ENCODE measurements at places on chromosomes 12 and 14.
A peak's percentile ranks its signal among the peaks of the same experiment; 100 is the strongest.

- no peak for DNase-seq
Measured at GRCh38 chr14:65423982-65424381, 11.5 kb downstream of the FUT8 start.

DNA sequence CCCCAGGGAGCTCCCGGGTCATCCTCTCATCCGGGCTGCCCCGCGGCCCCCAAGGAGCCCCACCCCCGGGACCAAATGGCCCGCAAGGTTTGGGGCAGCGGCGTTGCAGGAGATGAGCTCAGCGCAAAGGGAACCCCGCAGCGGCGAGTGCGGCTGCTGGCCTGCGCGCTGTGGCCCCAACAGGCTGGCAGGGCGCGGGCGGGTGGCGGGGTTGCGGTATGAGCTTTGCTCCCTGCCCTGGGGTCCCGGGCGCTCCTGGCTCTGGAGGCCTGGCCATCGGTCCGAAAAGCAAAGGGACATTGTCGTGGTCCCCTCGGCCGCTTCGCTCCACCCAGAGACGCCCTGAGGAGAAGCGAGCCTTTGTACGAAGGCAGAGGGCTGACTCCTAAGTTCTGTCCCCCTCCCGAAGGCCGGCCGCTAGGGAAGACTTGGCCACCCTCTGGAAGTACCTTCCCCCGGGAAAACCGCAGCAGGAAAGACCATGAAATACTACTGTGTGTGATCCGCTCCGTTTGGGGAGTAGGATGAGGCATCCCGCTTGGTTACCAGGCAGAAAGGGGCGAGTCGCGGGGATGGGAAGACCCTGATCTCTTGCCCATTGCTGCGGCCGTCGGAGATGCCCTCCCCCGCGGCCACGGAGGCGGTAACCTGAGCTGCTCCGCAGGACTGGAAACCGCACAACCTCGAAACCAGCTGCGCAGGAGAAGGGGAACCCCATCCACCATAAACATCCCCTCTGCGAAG, 620 bp upstream of the NID2 start:
- peak; percentile 59 for DNase-seq

DNA sequence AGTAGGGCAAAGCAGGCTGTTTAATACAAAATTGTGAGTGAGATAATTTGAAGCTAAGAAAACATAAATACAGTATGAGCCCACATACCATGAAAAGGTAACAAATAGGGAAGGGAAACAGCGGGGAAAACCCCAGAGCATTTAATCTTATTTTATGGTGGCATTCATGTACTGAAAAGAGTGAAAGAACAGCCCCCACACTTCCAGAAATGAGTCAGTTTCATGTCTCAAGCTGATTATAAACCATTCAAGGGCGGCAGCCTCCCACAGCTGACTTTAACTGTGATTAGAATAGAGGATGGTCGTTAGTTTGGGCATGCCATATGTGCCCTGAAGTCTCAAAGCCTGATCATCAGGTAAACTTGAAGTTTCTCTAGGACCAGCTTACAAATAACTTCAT, 64.5 kb downstream of the FOXG1 start:
- no peak for DNase-seq

DNA sequence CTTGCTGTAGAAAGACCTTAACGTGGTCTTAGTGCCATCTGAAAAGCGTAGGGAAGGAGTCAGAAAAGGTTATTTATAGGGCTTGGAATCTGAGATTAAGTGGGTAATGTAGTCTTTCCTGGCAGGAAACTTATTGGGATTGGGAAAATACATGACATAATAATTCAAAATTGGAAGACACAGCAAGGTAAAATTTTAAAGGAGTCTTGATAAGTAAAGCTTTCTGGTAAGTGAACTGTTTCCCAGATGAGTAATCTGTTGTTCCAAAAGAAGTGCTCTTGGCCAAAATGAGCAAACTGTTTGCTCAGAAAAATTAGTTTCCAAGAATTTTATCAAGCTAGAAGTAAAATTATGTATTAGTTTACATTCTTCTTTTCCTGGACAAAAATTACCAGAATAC, 149.3 kb upstream of the TMTC2 start:
- DNase-seq = no peak

- no peak for DNase-seq
Measured at GRCh38 chr12:85036733-85037132, 582 bp downstream of the LRRIQ1 start.

DNA sequence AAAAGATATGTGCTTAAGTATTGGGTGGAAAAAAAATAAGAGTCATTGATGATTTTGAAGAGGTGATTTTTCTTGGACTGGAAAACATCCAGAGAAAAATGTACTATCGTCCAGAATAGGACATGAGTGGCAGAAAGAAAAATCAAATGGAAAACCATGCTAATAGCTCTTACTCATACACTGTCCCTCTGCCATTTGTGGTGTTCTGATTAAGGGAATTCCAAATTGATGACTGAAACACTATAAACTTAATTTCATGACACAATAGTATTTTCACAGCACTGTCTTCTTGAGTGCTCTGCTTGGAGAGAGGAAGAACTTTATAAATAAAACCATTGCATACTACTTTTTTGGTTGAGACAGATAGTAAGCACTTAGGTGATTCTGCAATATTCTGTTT, 72.4 kb downstream of the USP15 start:
- DNase-seq = peak; percentile 56

DNA sequence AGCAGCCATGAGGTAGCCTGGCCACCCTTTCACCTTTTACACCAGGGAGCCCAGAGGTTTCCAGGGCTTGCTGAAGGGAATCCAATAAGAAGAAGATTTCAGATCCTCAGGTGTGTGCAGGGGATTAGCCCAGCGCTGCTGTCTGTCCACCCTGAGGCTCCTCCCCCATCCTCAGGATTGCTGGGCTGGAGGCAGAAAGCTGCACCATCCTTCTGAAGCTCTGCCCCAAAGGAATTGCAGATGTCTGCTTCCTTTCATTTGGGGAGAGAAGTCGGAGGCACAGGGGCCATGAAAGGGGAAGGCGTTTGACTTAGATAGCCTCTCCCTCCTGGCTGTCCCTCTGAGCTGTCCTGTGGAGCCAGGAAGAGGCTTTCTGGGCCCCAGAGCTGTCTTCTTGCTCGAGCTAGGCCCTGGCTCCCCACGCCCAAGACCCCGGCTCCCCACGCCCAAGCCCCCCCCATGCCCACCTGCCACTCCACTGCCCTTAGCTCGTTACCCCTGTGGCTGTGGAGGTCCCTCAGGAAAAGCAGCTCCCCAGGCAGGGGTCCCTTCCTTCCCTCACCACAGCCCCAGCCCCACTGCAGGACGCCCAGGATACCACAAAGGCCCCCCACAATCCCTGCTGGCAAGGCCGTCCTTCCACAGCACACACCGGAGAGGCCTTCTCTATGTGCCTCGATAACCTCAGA, 359.0 kb downstream of the CACNA1C start:
- no peak for DNase-seq

- peak; percentile 18 for DNase-seq
Measured at GRCh38 chr12:23066095-23066494, 441.1 kb downstream of the ETNK1 start.

GRCh38 chr12:130161261-130162243, 712 bp upstream of the FZD10 start:
- no peak for DNase-seq

DNA sequence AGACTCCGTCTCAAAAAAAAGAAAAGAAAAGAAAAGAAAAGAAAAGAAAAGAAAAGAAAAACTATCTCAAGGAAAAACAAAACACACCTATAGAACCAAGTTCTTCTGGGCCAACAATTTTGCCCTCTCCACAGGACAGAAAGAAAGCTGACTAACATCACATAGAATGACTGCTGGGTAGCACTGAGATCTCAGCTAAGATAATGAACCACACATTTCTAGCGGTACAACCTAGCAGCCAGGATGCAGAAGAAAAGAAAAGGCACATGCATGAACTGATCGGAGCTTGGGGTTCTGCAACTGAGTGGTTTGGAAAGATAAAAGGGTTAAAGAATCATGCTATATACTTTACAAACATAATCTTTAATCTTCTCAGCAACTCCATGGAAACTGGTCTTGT, 19.5 kb downstream of the TMED10 start:
- no peak for DNase-seq

DNA sequence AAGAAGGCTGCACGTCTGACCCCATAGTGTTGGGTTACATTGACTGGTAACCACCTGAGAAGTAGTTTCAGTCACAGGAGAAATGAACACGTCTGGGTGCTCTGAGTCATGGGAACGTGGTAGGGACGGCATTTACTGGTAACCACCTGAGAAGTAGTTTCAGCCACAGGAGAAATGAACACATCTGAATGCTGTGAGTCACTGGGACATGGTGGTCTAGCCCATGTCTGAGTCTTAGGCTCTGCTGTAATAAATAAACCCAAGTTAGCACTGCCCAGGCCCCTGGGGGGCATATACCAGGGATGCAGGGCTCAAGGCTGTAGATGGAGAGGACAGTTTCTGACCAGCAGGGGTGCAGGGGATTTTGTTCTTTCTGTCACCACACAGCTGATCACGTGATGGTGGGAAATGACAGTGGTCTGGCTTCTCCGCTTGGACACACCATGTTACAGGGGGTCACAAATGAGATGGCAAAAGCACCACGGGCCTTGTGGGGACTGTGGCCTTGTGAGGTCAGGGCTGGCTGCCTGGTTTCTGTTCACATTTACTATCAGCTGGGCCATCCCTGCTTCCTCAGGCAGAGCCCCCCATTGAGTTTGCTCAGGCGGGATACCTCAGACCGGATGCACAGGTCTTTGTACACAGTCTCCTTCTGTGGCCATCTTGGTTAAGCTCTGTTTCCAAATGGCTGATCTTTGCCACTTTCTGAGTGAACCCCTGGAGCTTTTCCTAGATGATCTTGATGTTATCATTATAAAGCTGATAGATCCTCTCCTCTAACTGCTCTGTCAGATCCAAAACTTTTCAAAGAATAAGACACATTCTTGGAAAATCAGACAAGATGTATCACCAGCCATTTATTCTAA, 9.8 kb upstream of the C12orf42 start:
- DNase-seq = no peak

GRCh38 chr14:102817942-102818940, 41.0 kb downstream of the TRAF3 start:
- DNase-seq = no peak

- DNase-seq = peak; percentile 81
Measured at GRCh38 chr12:71746974-71747611, 7.6 kb upstream of the RAB21 start.

DNA sequence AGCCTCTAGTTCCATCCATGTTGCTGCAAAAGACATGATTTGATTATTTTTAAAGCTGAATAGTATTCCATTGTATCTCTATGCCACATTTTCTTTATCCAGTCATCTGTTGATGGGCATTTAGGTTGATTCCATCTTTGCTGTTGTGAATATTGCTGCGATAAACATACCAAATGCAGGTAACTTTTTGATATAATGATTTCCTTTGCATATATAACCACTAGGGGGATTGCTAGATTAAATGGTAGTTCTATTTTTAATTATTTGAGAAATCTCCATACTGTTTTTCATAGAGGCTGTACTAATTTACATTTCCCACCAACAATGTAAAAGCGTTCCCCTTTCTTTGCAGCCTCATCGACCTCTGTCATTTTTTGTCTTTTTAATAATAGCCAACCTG, 342.5 kb downstream of the MDGA2 start:
- no peak for DNase-seq
